SW 1271 (cell line): ENCODE measurements at places on chromosomes 13 and 19.

- DNase-seq: peak; percentile 38
These were observed 343.9 kb downstream of the OXGR1 start for GRCh38 chr13:96650301-96650886.

- no peak for DNase-seq
These were observed 16.7 kb upstream of the MBNL2 start for GRCh38 chr13:97205465-97205864.

- no peak for DNase-seq
These were observed 4.8 kb downstream of the PPP6R1 start for GRCh38 chr19:55253842-55254624.

DNA sequence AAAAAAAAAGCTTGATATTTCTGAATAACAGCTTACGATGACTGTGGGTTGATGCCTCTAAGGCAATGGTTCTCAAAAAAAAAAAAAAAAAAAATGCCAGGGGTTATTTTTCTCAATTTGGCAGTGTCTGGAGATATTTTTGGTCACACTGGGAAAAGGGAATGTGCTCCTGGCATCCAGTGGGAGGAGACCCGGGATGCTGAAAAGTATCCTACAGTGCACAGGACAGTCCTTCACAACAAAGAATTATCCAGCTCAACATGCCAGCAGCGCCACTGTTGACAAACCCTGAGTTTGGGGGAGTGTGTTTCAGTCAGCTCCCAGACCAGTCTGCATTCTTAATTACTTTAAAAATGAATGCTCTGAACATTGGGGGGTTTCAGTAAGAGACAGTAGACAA is 54.5 kb downstream of the FLT3 start:
- DNase-seq: no peak

- DNase-seq: no peak
These were observed 70.6 kb downstream of the ESD start for GRCh38 chr13:46726347-46726746.

DNA sequence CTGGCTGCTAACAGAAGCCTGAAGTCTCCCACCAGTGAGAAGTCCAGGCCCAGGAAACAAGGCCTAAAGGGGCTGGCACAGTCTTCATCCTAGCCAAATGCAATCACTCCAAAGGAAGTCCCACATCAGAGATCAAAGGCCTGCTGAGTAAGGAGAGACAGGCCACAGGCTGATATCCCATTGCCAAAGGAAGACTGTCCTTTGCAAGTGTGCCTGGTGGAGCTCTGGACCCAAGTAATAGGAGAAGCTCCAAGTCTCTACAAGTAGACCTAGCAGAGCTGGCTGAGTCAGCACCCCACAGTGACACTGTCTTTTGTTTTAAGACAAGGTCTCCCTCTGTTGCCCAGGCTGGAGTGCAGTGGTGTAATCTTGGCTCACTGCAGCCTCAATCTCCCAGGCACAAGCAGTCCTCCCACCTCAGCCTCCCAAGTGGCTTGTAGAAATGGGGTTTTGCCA is 4.5 kb downstream of the DBP start:
- DNase-seq: no peak

DNA sequence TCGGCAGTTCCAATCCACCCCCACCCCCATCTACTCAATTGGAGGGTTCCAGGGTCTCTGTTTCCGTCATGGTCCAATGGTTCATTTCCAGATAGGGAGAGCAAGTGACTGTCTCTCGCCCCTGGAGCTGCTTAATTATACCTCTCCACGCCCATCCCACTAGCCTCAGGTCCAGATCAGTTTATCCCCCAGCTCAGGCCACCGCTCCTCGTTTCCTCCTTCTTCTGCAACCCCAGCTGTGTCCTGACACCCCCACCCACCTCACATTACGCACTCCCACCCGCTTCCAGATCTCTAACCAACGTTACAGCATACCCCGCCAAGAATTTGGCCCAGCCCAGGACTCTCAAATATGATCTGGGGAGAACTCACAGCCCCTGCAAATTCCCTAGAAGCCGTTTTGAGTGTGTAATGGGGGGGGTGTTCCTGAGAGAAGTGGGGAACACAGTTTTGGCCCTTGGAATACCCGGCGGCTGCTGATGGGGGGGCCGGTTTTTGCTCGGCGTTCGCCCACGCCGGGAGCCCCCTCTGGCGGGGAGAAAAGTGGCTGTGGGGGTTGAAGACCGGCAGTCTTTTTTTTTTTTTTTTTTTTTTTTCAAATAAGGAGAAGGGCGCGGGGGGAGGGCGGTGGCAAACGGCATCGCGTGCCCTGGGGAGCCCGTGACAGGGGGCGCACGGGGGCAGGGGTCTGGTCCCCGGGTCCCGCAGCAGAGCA is 1.7 kb upstream of the PDE4A start:
- no peak for DNase-seq

DNA sequence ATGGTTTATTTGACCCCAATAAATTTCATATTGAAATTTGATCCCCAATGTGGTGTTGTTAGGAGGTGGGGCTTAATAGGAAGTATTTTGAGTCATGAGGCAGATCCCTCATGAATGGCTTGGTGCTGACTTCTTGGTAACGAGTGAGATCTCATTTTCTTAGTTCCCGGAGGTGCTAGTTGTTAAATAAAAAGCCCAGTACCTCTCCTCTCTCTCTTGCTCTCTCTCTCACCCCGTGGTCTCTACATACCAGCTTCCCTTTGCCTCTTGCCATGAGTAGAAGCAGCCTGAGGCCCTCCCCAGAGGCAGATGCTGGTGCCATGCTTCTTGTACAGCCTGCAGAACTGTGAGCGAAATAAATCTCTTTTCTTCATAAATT is 39.4 kb upstream of the KATNAL1 start:
- no peak for DNase-seq

DNA sequence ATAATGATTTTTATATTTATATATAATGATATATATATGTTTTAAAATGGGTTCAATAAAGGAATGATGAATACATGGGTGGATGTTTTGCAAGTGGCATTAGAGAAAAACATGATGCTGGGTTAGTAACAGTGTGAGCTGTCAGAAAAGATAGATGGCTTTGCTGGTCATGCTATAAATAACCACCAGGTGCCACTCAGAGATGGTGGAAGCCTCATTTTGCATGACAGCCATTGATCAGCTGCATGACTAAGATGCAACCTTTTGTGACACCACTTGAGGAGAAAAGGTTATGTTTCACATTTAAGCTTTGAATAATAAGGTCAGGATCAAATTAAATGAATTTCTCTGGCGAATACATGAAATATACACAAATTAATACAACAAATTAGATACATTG is 737.7 kb downstream of the PCDH9 start:
- DNase-seq: no peak

DNA sequence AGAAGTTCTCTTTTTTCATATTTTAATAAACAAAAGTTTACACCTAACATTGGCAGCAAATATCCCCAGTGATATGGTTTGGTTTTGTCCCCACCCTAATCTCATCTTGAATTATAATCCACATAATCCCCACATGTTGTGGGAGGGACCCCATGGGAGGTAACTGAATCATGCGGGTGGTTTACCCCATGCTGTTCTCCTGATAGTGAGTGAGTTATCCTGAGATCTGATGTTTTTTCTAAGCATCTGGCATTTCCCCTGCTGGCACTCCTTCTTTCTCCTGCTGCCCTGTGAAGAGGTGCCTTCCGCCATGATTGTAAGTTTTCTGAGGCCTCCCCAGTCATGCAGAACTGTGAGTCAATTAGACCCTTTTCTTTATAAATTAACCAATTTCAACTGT is 214.7 kb downstream of the SLITRK1 start:
- DNase-seq: no peak

DNA sequence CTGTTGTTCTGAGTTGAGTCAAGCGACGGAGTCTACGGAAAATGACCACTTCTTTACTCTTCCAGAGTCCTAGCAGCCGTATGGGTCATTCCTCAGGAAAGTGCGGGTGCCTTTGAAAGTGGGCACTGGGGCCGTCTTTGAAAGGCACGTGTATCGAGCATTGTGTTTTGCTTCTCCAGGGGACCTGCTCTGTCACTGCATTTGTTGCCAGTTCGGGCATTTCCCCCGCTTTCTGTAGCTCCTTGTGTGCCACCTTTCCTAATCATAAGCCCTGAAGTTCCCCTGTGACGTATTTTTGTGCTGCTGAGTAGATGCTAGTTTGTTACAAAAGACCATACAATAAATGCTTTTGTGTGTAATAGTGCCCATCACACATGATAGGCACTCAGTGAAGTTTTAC is 24.4 kb downstream of the SPATA13 start:
- DNase-seq: no peak

GRCh38 chr13:34320084-34320483 is 502.1 kb downstream of the RFC3 start:
- DNase-seq: no peak

- DNase-seq: no peak
These were observed 52.4 kb downstream of the TNFSF11 start for GRCh38 chr13:42626176-42626860.

- no peak for DNase-seq
These were observed 49.7 kb upstream of the MAP3K10 start for GRCh38 chr19:40141551-40141950.

DNA sequence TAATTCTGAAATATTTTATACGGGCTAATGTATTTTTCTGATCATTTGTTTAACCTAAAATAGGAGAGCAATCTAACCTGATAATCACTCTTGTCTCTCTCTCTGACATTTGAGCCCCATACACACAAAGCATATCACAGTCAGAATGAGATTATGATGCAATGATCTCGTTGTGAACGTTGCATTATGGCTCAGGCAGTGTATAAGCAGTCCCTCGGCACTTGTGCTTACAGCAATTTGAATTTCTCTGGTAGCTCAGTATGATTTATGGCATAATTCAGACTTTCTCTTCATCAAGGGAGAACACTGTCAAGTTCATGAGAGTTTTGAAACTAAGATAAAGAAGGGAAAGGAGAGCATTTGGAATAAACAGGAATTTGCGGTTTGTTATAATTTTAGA is 256.1 kb downstream of the DACH1 start:
- DNase-seq: no peak

GRCh38 chr13:41533266-41534052 is 76.1 kb downstream of the RGCC start:
- no peak for DNase-seq

DNA sequence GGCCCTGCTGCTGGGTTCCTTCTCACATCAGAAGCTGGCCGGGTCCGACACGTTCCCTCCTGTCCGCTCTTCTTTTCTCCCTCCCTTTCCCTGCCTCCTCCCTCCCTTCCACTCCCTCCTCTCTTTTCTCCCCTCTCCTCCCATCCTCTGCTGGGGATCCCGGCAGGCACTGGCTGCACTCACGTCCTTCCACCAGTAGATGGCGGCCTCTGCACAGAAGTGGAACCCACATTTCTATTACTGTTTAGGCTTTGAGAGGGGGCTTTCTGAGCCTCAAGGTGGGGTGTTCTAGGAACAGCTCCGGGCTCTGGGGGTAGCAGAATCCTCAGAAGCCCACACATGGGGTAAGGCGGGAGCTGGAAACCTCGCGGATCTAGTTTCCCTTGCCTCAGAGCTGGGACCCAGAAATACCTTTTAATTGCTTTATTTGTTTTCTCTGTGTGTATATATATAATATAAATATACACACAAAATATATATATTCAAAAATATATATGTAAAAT is 294.2 kb downstream of the ZNF536 start:
- no peak for DNase-seq

- DNase-seq: no peak
These were observed 15.7 kb downstream of the STK11 start for GRCh38 chr19:1220976-1221903.

GRCh38 chr13:24134231-24134630 is 26.3 kb upstream of the SPATA13 start:
- no peak for DNase-seq

DNA sequence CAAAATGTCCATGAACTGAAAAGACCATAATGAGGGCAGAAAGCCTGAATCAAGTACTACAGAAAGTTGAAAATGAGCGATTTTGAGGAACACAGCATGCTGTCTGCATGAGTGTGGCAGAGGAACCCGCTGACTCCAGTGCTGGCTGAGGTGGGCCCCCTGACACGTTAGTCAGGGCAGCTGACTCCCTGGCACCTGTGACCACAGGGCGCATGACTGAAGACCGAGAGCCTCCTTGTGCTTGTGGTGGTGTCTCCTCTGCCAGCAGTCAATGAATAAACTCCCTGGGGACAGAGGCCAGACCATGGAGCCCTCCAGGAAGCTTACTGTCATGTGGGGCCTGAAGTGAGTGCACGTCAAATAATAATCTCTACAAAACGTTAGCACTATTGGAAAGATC is 38.4 kb upstream of the VSTM2B start:
- no peak for DNase-seq
